ENCODE measurements at places on chromosomes 5 and 9.

- DNase-seq = no peak
These were observed 28.3 kb downstream of the NRG2 start for GRCh38 chr5:140014751-140015150.

GRCh38 chr5:147711019-147711418 is 71.5 kb downstream of the JAKMIP2 start:
- DNase-seq = no peak

DNA sequence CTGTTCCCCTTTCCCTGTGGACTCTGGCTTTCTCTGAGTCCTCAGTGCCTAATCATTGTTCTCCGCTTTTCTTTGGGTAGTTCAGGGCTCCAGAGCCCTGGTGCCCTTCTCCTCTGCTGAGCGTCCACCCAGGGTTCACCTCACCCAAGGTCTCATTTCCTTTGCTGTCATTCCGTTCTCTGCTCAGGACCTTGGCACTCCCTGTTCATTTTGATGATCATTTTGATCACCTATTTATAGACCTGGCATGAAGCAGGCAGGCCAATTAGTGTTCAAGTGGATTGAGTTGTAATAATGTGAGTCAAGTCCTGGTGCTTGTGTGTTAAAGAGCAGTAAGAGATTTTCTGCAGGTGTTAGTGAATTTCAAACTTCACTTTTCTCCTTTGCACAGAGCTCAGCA is 3.6 kb downstream of the TRIO start:
- no peak for DNase-seq

DNA sequence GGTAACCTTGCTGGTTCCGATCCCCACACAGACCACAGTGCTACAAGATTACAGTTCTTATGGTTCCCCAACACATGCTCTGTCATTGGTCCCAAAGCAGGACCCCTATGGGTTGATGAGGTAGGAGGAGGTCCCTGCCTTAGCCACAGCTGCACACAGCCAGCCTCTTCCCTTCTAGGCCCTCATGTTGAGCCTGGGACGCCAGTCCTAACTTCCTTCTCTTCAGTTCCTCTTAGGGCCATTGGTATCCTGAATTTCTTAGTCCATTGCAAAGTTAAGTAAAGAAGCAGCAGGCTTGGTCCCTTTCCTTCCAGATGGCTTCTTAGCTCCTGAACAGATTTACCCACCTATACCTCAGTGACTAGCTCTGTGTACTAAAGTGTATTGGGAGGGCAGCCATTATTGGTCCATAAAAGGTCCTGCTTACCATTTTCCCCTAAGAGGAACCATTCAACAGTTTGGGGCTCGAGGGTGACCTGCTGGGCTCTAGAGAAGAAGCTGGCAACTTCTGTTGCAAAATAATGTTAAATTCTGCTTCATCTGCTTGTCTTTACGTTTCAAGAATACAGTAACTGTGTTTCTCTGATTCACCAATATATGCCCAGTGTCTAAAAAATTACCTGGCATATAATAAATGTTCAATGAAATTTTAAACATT is 50.2 kb downstream of the PDCD1LG2 start:
- DNase-seq = no peak

GRCh38 chr9:133184971-133185370 is 21.3 kb upstream of the GBGT1 start:
- DNase-seq = peak; percentile 37

DNA sequence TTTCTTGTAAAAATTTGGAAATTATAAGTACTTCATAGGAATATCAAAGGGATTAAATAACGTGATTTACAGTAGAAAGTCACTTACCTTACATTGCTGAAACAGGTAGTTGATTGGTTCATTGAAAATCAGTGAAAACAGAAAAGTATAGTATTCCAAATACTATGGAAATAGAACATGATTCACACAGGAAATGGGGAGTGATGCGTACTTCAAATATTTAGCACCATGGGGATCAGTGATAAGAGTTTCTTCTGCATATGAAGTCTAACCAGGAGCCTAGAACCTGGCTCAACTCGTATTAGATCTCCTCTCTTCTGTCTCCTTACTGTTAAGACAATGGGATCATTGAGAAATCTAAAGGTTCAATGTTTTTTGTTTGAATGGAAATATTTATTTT is 133.3 kb downstream of the FAM174A start:
- DNase-seq = no peak

DNA sequence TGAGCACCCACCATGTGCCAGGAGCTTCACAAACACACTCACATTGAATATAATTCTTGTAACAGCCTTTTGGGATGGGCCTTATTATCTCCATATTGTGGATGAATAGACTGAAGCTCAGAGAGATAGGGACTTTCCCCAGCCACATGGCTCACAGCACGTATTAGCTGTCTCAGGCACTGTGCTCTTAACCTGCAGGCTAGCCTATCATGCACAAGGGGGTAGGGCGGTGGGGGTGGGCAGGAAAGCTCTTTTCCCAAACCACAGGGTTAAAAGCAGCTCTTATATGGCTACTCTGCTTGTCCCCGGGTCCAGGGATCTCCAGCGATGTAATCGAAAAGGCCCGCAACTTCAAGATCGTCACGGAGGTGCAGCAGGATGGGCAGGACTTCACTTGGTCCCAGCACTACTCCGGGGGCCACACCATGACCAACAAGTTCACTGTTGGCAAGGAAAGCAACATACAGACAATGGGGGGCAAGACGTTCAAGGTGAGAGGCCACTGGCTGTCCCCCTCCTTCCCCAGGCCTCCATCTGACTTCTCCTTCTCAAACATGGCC is 2.6 kb downstream of the FABP6 start:
- DNase-seq = no peak

- DNase-seq = no peak
These were observed 3.4 kb downstream of the CCNI2 start for GRCh38 chr5:132750471-132751230.

GRCh38 chr9:133367221-133367620 is 8.6 kb downstream of the SURF4 start:
- DNase-seq = no peak

DNA sequence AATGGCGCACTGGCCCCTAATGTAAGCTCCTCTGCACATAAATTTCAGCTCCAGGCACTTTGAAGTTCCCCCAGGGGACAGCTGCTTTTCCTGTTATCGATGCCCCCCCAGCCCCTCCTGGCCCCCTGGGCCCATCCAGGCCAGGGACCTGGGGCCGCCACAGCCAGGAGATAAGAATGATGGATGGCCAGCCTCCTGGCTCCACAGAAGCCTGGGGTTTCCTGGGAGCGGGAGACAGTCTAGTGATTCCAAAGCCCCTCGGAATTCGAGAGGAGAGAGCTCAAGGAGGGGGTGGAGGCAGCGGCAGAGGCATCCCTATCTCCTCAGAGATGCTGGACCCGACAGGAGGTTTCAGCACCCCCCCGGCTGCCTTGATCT is 98.4 kb upstream of the HAND1 start:
- DNase-seq = no peak

GRCh38 chr5:178569485-178569884 is 20.7 kb downstream of the COL23A1 start:
- peak; percentile 67 for DNase-seq

- DNase-seq = peak; percentile 29
These were observed 11.0 kb upstream of the NANS start for GRCh38 chr9:98045234-98046179.

DNA sequence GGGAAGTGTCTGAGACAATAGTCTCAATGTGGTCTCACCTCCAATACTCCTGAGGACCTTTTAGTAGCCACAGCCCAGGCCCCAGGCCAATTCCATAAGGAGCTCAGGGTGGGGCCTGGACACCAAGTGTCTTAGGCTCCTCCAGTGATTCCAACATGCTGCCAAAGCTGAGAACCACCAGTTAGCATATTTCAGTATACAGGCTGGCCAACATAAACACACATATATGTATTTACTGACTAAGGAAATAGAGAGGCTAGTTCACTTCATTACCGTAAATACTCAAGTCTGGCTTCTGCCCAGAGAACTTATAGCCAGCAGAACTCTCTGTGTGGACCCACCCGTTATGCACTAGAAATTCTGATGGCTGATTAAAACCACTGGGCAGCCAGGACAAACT is 24.1 kb downstream of the S1PR3 start:
- DNase-seq = peak; percentile 25

GRCh38 chr5:32388432-32389129 is 56.0 kb downstream of the ZFR start:
- DNase-seq = peak; percentile 19

DNA sequence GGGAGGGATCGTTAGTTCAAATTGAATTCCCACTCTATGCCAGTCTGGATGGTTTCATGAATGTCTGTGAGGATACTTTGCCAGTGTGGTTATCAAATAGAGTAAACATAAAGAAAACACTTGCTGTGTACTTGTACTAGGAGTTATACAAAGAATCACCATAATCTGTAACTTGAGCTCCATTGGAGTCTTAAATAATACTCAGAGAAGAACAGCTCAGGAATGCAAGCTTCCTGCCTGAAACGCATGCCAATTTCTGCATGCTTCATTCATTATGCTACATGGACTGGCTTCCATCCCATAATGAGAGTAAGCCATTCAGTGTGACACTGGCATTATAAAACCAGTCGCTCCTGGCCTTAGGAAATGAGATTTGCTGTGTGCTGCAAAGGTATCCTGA is 351.4 kb downstream of the SEMA5A start:
- DNase-seq = peak; percentile 76

GRCh38 chr5:3661755-3662296 is 66.2 kb downstream of the IRX1 start:
- no peak for DNase-seq

GRCh38 chr5:54113060-54113459 is 197.3 kb downstream of the ARL15 start:
- no peak for DNase-seq

GRCh38 chr5:10364186-10364689 is 10.7 kb downstream of the MARCHF6 start:
- no peak for DNase-seq

GRCh38 chr5:111132731-111133435 is 40.7 kb downstream of the WDR36 start:
- DNase-seq = no peak

- DNase-seq = peak; percentile 24
These were observed 31.4 kb upstream of the BRD3 start for GRCh38 chr9:134099123-134099761.

GRCh38 chr9:89408628-89409101 is 89.2 kb downstream of the SEMA4D start:
- DNase-seq = no peak

GRCh38 chr5:93331241-93331640 is 249.8 kb downstream of the NR2F1-AS1 start:
- no peak for DNase-seq

DNA sequence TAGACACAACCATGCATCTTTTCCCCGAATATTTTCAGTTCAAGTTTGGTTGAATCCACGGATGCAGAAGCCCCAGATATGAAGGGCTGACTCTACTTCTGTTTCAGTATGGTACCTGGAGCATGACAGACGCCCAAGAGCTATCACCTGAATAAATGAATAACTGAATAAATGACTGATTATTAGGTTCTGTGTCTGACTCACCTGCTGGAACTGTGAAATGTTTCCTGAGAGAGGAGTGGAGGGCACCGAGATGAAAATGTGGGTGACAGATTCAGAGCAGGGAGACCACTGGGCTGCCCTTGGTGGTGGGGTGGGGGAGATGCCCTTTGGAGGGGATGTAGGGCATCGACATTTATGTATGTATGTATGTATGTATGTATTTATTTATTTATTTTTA is 13.2 kb downstream of the FRMPD1 start:
- DNase-seq = no peak

DNA sequence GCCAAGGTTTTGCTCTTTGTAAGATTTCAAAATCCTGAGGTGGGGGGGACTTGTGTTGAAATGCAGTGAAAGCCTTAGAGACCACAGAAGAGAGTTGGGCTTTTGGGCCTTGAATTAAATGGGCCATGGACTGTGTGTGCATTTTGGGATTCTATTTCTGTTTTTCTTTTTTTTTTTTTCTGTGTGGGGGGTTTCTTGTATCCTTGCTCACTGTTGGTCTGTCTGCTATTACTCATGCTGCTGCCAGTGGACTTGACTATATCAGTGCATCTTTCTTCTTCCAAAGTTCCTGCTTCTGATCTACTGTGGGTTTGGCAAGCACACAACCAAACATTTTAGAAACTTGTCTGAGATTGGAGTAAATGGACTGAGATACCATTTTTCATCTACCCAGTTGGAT is 344.9 kb downstream of the ARL15 start:
- DNase-seq = no peak

DNA sequence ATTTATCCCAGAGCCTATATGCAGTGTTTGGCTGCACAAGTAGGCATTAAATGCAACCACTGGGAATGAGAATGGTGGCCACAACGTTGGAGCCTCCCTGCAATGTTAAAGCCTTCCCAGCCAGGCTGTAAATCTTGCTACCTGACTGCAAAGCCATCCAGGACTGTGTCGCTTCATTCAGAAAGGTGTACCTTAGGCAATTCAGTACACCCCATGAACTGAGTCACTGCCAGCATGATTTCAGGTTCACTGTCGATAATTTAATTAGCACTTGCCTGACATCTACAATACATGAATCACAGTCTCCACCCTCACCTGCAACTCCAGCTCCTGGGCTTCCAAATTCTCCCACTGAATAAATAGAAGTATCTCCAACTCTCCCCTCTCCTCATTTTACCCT is 108.4 kb downstream of the SLIT3 start:
- no peak for DNase-seq

DNA sequence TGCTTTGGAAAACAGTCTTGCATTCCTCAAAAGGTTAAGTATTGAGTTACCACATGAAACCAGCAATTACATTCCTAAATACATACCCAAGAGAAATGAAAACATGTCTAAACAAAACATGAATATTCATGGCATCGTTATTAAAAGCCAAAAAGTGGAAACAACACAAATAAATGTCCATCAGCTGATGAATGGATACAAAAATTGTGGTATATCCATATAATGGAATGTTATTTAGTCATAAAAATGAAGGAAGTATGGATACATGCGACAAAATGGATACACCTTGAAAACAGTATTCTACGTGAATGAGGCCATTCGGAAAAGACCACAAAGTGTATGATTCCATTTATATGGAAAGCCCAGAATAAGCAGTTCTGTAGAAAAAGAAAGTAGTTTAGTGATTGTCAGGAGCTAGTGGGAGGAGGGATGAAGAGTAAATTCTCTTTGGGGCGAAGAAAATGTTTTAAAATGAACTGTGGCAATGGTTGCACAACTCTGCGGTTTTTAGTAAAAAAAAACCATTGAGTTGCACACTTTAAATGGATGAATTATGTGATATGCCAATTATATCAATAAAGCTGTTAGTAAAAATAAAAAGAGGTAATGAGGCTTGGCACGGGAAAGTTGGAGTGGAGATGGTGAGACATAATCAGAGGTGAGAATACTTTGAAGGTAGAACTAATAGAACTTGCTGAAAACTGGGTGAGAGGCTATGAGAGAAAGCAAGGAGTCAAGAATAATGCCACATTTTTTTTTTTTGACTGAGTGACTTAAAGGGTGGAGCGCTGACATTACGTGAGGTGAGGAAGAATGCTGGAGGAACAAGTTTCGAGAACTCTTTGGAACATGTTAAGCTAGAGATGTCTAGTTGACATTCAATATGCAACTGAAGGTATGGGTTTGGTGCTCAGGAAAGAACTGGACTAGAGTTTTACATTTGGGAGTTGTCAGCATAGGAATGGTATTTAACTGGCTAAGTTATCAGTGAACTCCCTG is 194.9 kb upstream of the ZNF608 start:
- DNase-seq = no peak

All from MG63 (cell line).